ENCODE measurements at places on chromosomes 3 and 15.
A peak's percentile ranks its signal among the peaks of the same experiment; 100 is the strongest.

DNA sequence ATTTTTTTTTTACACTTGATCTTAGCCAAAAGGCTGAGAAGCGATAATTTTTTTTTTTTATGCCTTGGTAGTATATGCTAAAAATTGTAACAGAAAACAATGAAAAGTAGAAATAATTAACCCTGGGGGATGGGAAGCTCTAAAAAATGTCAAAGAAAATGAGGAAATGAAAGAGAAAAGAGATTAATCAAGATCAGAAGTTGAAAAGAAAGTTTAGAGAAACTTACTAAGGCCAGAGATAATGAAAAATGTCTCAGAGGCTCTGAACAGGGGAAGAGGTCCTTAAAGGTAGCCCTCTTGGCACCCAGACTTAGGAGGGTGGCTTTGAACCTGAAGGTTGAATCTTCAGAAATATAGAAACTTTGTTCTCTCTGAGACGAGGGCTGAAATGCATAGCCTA is 58.6 kb upstream of the ZBED2 start:
- DNase-seq: no peak

GRCh38 chr15:90667073-90667754 is 49.9 kb upstream of the BLM start:
- no peak for DNase-seq

- no peak for DNase-seq
Observed at GRCh38 chr3:149800693-149801092, 8.3 kb upstream of the ANKUB1 start.

- no peak for DNase-seq
Observed at GRCh38 chr3:42489937-42490227, 12.6 kb upstream of the VIPR1 start.

DNA sequence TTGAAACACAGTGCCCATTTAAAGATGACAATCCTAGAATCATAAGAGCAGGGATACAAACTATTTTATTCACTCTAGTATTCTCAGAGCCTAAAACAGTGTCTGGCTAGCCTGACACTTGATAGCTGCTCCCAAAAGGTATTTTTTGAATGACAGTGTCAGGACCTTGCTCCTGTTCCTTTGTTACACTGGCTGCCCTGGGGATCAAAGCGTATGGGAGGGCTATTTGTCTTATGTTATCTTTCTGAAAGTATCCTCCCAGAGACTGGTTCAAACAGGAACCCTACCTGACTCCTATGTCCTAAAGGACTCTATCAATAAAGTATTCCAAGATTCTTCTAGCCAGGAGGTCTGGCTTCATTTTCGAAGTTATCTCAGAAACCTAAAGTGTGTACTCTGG is 621.4 kb downstream of the FHIT start:
- no peak for DNase-seq

GRCh38 chr3:988785-989184 is 104.0 kb upstream of the CNTN6 start:
- DNase-seq: no peak

DNA sequence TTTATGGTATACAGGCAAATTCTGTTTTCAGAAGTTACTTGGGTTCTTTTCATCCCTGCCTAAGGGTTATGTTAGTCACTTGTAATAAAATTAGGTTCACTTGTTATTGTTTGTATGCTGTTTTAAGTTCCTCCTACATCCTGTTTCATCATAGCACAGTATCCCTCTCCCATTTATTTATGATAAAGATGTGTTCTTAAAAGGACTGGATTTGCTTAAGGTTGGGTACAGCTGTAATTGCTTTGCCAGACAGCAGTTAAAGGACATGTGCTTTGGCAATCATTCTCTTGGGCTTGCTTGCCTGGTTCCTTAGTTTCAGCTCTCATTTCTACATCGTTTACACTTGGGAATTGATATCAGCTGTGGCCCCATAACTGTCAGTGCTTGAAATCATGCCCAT is 11.7 kb downstream of the ATP2C1 start:
- DNase-seq: no peak

GRCh38 chr3:58798312-58798711 is 131.7 kb upstream of the FAM3D start:
- DNase-seq: no peak

DNA sequence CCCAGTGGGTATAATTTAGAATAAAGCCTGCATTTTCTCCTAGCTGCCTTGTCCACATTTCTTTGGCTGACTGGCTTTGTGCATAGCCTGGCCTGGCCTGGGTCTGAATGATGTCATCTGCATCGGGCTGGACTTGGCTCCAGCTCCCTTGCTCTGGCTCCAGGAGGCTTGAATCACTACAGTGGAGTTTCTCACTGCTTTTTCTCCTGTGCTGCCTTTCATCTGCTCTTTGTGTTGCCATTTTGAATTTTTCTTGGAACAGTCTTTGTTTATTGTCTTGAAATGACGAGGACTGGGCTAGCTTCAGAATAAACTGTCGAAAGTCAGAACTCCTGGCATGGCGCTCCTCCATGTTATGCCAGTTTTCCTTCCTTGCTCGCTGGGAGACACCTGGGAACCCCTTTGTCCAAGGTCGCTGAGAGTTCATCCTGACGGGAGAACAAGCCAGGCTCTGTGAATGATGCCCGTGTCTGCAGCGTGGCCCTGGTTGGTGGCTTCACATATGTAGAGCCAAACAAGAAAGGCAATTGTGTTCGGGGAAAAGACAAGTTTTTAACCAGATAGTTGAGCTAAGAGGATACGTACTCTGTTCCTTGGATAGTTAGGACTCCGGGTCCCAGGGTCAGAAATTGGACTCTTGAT is 258.9 kb downstream of the PDZRN3 start:
- no peak for DNase-seq

DNA sequence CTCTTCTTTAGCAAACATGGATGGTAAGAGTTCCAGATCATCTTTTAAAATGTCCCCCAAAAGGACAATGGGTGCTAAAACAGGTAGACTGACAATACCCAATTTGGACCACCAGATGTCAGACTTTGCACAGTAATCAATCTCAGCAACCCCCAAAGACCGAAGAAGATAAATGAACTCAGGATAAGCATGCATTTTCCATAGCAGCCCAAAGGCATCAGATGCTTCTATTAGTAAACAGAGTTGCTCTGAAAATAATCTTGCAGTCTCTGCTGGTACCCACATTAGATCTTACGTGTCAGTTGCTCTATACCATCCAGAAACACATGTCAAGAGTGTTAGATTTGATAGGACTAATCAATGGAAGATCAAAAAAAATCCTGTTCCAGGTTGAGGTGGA is 20.6 kb downstream of the MYH15 start:
- peak; percentile 28 for DNase-seq

DNA sequence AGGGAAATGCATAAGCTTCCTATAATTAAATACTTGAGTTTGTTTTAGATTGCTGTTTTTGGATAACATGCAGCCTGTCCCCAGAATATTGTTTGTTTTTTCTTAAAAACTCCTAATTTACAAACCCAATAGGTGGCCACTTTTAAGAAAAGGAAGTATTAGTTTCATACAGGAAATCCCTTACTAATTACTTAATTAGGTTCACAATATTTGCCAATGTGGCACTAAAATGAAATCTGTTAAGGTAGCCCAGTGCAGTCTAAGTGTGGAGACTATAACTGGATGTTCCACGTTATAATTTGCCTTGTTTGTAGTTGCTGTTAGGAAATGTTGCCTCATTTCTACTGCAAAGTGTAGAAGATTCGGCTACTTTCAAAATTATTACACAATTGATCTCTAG is 195.8 kb downstream of the BBX start:
- DNase-seq: no peak

- no peak for DNase-seq
Observed at GRCh38 chr3:125587039-125587648, 8.2 kb downstream of the OSBPL11 start.

GRCh38 chr15:96052572-96053030 is 277.9 kb upstream of the NR2F2 start:
- DNase-seq: no peak

- no peak for DNase-seq
Observed at GRCh38 chr15:87633525-87633924, 623.0 kb downstream of the NTRK3 start.

DNA sequence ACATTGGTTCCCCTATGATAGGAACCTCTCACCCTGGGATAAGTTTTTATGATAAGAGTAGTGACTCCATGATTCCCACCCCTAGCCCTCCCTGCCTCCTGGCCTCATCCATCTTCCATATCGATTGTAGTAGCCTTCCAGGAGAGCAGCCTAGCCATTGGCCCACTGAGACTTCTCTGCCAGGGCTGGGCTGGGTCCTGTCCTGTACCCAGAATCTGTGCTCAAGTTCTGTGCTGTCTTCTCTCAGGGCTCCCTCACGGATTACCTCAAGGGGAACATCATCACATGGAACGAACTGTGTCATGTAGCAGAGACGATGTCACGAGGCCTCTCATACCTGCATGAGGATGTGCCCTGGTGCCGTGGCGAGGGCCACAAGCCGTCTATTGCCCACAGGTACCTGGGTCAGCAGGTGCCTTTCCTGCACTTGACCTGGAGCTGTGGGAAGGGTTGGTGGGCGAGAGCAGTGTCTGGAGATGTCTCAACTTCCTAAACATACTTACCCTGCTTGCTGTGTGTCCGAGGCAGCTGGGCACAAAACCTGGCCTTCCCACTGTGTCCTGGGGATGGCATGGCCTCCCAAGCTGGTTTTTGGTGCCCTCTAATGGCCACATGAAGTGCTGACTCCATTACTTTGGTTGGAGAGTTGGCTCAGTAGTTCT is 16.6 kb upstream of the EXOG start:
- DNase-seq: no peak

- DNase-seq: no peak
Observed at GRCh38 chr15:77481670-77482069, 61.0 kb downstream of the HMG20A start.

DNA sequence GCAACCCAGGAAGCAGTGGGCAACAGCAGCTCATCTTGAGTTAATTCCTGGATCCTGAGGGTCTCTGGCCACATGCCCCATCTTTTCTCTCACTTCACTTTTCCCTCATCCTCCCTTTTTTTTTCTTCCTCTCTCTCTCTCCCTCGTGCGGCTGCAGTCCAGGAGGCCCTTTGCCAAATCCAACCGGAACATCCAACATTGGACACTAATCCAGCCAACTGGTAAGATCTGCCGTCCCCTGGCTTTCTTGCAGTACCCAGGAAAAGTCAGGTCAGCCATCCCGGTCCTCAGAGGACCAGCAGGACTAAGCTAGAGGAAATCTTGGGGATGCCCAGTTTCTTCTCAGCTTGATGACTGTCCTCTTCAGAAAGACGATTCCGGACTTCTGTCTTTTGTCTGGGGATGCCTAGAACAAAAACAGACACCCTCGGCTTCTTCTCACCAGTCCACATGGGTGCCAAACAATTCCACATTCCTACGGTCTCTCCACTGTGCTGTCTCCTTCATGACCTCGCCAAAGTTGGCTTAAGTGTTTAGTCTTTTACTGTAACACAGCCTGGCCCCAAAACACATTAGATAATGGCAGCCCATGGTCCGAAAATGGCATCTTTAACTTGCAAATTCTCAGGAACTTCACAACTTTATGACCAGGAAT is 115.6 kb downstream of the GSK3B start:
- DNase-seq: no peak

- DNase-seq: no peak
Observed at GRCh38 chr15:67883234-67883773, 43.5 kb upstream of the RNU6-1 start.

- DNase-seq: no peak
Observed at GRCh38 chr3:7710284-7710683, 791.3 kb upstream of the LMCD1 start.

DNA sequence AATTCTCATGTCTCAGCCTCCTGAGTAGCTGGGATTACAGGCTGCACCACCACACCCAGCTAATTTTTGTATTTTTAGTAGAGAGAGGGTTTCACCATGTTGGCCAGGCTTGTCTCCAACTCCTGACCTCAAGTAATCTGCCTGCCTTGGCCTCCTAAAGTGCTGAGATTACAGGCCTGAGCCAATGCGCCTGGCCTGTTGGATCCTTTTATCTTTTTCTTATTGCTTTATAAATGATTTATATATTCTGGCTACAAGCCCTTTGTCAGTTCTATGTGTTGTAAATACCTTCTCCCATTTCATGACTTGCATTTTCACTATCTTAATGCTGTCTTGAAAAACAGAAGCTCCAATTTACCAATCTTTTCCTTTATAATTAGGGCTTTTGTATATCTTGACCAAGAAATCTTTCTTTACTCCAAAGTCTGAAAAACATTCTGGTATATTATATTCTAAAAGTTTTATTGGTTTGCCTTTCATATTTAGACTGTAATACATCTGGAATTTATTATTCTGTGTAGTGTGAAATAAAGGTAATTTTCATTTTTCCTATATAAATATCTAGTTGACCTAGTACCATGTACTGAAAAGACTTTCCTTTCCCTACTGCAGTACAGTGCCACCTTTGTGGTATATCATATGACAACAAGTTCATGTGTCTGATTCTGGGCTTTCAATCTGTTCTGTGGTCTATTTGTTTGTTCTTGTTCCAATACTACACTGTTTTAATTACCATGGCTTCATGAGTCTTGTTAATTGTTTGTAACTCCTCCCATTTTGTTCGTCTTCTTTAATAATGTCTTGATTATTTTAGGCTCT is 52.9 kb upstream of the RNU6-1 start:
- DNase-seq: no peak

DNA sequence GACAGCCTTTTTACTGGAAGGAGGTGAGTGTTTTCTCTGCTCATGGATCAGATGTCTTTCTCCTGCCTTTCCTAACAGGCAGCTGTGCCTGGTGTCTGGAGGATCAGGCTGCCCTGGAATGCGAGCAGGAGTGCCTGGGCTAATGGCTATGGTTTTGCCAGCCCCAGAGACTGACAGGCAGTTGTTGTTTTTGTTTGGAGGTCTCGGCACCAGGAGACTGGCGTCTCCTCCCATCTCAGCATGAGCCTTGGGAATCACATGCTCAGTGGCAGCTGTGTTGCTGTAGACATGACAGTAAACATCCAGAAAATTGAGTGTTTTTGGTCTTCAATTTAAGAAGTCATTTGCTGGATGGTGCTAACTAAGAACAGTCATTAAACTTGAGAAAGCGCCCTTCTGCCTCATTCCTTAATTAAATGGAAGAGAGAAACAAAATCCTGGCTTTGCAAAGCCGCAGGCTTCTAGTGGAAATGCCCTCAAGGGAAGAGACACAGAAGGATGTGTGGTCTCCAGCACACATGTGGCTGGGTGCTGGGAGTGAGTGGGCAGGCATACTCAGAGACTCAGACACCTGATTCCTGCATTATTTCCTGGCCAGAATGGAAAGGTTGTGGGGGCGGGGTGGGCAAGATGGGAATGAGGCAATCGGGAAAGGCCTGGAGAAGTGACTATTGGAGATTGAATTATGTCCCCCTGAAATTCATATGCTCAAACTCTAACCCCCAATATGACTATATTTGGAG is 97.0 kb upstream of the NMNAT3 start:
- DNase-seq: no peak

GRCh38 chr3:15657016-15657415 is 55.5 kb downstream of the BTD start:
- DNase-seq: no peak

DNA sequence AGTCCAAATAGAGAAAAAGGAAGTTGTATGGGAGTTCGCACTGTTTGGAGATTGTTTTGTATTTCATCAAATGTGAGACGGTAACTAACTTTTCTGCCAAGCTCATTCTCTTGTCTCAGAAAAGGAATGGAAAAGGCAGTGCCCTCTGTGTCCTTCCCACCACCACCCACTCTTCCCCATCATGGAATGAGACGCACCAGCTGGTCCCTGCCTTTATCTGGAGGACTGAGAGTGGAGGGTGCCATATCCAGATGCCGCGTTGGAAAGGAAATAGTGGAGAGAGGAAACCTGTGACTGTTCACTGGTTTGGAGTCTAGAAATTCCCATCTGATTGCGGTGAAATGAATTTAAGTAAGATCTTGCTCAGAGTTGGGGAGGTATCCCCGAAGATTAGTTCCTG is 3.7 kb upstream of the CCK start:
- DNase-seq: no peak

- DNase-seq: no peak
Observed at GRCh38 chr15:78621810-78622402, 1.1 kb upstream of the CHRNA3 start.

GRCh38 chr3:535566-536416 is 339.2 kb downstream of the CHL1 start:
- DNase-seq: no peak

Data from T follicular helper cell (primary cell).